ENCODE measurements at places on chromosomes 6 and 20.

DNA sequence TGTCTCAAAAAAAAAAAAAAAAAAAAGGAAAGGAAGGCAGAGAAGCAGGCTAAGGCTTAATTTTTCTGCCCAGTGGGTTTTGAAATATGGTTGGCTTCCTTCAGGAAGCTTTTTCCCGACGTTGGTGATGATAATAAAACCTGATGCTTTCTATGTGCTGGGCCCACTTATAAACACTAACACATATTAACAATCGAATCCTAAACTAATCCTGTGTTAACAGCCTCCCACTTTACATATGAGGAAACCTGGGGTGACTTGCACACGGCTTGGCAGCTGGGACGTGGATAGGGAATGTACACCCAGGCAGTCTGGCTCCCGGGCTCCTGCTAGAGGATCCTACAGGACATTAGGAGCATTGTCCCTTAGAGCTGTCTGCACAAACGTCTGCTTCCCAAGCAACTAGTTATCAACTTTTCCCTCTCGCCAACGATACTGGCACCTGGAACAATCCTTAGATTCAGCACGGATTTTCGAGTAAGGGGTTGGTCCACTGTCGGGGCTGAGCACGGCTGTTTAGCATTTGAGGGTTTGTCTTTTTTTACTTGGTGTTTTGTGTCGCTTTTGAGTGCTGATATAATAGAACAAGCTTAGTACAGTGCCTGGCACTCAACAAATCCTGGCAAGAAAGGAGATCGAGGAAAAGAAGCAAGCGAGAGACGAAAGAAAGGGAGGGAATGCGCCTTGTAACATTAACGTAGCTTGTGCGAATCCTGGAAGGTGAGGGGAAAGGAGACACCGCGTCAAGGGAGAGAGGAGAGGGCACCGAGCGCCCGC lies 622 bp upstream of the KIZ start:
- no peak for DNase-seq
- no peaks in the 10 kb centered on the region for H3K4me1 ChIP-seq
- peak overlapping the region; percentile 93 for H3K27ac ChIP-seq
- peak overlapping the region; percentile 100 for H3K4me3 ChIP-seq
- H3K27me3 ChIP-seq = no peaks in the 10 kb centered on the region

DNA sequence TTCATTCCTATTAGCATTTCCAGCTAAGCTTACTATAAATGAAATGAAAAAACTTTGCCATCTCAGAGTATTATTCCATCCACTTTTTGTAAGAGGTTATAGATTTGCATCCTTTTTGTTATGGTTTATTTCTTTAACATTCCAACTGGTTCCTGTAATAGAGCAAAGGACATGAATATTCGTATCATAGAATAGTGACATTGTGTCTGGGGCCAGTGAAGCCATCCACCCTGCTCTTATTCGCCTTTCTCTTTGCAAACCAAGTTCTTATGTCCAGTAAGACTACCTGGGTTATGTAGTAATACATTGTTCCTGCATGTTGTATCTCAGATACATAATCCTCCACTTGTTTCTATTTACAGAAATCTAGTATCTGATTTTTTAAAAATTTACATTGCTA lies 43.1 kb downstream of the DCBLD1 start:
- no peak overlapping the region for H3K27ac ChIP-seq
- DNase-seq = no peak
- H3K36me3 ChIP-seq = no peaks in the 10 kb centered on the region
- H3K4me1 ChIP-seq = no peaks in the 10 kb centered on the region

DNA sequence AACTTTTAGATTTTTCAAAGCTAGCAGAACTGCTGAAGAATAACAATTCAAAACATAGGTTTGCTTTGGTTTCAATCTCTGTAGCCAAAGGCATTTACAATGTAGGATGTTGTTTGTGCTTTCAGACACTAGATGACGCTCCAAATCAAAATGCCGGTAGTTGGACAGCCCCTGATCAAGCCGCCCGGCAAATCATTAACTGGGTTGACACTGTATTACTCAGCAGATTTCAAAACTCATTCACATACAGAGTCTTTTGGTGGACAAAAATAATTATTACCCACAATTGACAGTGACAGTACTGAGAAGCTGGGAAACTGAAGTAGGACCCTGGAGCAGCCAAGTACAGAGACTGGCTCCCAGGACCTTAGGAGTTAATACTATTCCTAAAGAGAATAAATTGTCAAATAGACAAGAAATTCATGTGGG lies 21.3 kb upstream of the HFE start:
- no peak overlapping the region for H3K27ac ChIP-seq
- DNase-seq = peak; percentile 81
- no peaks in the 10 kb centered on the region for H3K4me1 ChIP-seq
- no peaks in the 10 kb centered on the region for H3K27me3 ChIP-seq

DNA sequence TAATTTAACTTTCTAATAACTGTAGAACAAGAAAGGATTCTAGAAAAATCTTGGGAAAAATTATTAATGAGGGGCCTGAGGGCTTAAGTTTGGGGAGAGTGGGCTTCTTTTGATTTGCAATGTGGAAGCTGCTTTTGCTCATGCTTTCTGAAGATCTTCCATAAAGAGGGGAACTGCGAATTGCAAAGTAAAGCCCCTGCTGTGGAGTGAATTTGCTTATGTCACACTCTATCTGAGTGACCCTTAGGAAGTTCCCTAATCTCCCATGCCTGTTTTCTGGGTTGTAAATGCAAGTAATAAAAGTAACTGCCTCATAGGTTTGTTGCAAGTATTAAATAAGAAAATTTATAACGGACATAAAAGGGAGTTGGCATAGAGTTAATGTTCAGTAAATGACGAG lies 301.2 kb downstream of the PLCB1 start:
- no peak for DNase-seq
- no peak overlapping the region for H3K4me3 ChIP-seq
- H3K27ac ChIP-seq = no peak overlapping the region
- no peaks in the 10 kb centered on the region for H3K27me3 ChIP-seq
- no peaks in the 10 kb centered on the region for H3K4me1 ChIP-seq

DNA sequence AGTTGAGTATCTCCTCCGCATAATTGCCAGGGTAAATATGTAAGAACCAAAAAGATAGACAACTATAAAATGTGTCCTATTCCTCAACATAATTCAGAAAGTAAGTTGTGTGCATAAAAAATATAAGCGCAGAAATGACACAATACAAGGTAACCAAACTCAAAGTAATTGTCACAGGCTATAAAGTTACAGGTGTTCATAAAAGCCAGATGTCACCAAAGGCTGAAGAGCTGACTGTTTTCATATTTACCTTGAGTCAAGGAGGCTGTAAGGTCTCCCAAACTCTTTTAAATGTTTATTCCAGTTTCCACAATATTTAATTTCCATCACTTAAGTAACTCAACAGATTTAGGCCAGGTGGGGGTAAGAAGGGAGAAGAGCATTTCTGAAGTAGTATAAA lies 192.2 kb upstream of the MARCKS start:
- no peak for DNase-seq
- H3K27me3 ChIP-seq = no peaks in the 10 kb centered on the region
- H3K4me1 ChIP-seq = no peaks in the 10 kb centered on the region

GRCh38 chr6:110799189-110799588 lies 16.1 kb downstream of the CDK19 start:
- H3K4me3 ChIP-seq = no peak overlapping the region
- H3K4me1 ChIP-seq = no peaks in the 10 kb centered on the region
- no peak overlapping the region for H3K27ac ChIP-seq
- H3K27me3 ChIP-seq = no peaks in the 10 kb centered on the region
- DNase-seq = no peak

DNA sequence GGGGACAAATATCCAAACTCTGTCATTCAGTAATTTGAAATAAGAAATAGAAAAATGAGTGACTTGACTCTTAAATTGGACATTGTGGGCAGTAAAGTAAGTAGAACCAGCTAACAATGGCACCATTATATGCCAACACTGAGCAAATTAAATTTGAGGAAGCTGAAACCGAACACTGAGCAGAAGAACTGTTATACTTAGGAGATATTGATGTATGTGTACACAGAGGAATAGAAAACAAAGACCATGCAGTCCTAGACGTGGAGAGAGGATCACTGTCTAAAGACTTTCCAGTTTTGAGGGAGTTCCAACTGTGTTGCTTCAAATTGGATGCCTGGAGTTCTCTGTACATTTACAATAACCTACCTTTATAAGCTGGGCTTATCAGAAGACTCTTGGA lies 427.0 kb upstream of the EYS start:
- no peaks in the 10 kb centered on the region for H3K36me3 ChIP-seq
- no peak overlapping the region for H3K4me3 ChIP-seq
- H3K27me3 ChIP-seq = no peaks in the 10 kb centered on the region
- no peak for DNase-seq
- no peak overlapping the region for H3K27ac ChIP-seq

GRCh38 chr6:135226537-135226936 lies 45.4 kb downstream of the MYB start:
- no peaks in the 10 kb centered on the region for H3K36me3 ChIP-seq
- DNase-seq = no peak
- H3K27me3 ChIP-seq = no peaks in the 10 kb centered on the region
- no peak overlapping the region for H3K27ac ChIP-seq

GRCh38 chr20:17559338-17559737 lies 10.5 kb upstream of the DSTN start:
- H3K4me1 ChIP-seq = no peaks in the 10 kb centered on the region
- no peaks in the 10 kb centered on the region for H3K36me3 ChIP-seq
- no peak overlapping the region for H3K4me3 ChIP-seq
- no peaks in the 10 kb centered on the region for H3K27me3 ChIP-seq

DNA sequence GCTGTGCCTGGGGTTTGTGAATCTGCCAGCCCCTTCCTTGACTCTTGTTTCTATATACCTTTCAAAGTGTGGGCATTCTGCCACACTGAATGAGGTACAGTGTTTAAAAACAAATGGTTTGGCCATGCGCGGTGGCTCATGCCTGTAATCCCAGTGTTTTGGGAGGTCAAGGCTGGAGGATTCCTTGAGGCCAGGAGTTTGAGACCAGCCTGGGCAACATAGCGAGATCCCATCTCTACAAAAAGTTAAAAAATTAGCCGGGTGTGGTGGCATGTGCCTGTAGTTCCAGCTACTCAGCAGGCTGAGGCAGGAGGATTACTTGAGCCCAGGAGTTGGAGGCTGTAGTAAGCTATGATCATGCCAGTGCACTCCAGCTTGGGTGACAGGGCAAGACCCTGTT lies 5.8 kb downstream of the FAM83D start:
- H3K4me1 ChIP-seq = peaks cover 10% of the 10 kb centered on the region
- H3K27me3 ChIP-seq = no peaks in the 10 kb centered on the region
- H3K27ac ChIP-seq = no peak overlapping the region
- H3K36me3 ChIP-seq = no peaks in the 10 kb centered on the region
- DNase-seq = no peak

- no peak overlapping the region for H3K27ac ChIP-seq
- peaks cover 9% of the 10 kb centered on the region for H3K27me3 ChIP-seq
- no peaks in the 10 kb centered on the region for H3K4me1 ChIP-seq
- H3K36me3 ChIP-seq = no peaks in the 10 kb centered on the region
Observed at GRCh38 chr20:2559279-2559626, 22.9 kb downstream of the TMC2 start.

DNA sequence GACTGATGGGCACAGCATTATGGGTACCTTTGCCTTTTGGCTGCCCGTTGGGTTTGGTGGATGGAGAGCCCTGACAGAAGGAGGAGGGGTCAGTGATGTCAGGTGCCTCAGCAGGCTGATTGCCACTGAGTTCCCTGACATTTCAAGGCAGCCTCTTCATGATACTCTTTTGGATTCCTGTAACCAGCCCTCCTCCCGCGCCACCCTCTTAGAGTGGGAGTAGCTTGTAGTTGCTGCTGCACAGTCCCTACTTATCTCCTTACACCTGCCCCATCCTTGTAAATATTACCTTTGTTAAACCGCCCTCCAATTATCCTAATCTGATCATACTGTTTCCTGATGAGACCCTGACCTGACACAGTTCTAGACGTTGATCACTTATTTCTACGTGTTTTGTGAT lies 140.0 kb downstream of the CFAP61 start:
- no peak overlapping the region for H3K4me3 ChIP-seq
- H3K27ac ChIP-seq = no peak overlapping the region
- H3K36me3 ChIP-seq = no peaks in the 10 kb centered on the region
- no peaks in the 10 kb centered on the region for H3K4me1 ChIP-seq

- no peaks in the 10 kb centered on the region for H3K27me3 ChIP-seq
- no peak overlapping the region for H3K4me3 ChIP-seq
- peaks cover 7% of the 10 kb centered on the region for H3K4me1 ChIP-seq
Observed at GRCh38 chr6:52640170-52640569, 30.7 kb upstream of the TMEM14A start.

- DNase-seq = no peak
- no peaks in the 10 kb centered on the region for H3K4me1 ChIP-seq
- H3K27ac ChIP-seq = no peak overlapping the region
- H3K4me3 ChIP-seq = no peak overlapping the region
Observed at GRCh38 chr6:170505306-170505705, 47.8 kb downstream of the PSMB1 start.

DNA sequence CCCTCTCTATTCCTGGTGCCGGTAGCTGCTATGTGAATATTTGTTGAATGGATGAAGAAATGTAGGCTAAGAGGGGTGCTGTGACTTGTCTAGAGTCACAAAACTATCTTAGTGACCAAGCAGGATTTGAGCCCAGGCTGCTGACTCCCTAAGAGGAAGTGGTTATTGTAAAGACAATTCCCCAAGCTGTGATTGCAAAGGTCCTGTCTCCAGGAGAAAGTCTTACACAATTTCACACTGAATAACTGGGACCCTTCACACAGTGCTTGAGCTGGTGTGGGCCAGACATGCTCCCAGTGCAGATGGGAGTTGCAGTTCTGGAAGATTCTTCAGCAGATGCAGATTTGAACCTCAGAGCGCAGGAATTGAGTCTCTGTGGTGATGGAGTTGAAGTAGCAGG lies 38.1 kb downstream of the IYD start:
- H3K27me3 ChIP-seq = no peaks in the 10 kb centered on the region
- no peaks in the 10 kb centered on the region for H3K36me3 ChIP-seq
- no peak overlapping the region for H3K27ac ChIP-seq

- no peak overlapping the region for H3K4me3 ChIP-seq
- no peak for DNase-seq
- H3K27ac ChIP-seq = no peak overlapping the region
- H3K4me1 ChIP-seq = no peaks in the 10 kb centered on the region
- H3K27me3 ChIP-seq = no peaks in the 10 kb centered on the region
- no peaks in the 10 kb centered on the region for H3K36me3 ChIP-seq
Observed at GRCh38 chr6:112787371-112787770, 440.2 kb downstream of the RFPL4B start.

- no peaks in the 10 kb centered on the region for H3K27me3 ChIP-seq
- no peak overlapping the region for H3K27ac ChIP-seq
- peaks cover 46% of the 10 kb centered on the region for H3K36me3 ChIP-seq
- peaks cover 43% of the 10 kb centered on the region for H3K4me1 ChIP-seq
- DNase-seq = no peak
Observed at GRCh38 chr6:32116674-32117073, 7.5 kb upstream of the TNXB start.
